Cortex of kidney (tissue), 1 donor: ENCODE measurements at places on chromosomes 3 and 15.

DNA sequence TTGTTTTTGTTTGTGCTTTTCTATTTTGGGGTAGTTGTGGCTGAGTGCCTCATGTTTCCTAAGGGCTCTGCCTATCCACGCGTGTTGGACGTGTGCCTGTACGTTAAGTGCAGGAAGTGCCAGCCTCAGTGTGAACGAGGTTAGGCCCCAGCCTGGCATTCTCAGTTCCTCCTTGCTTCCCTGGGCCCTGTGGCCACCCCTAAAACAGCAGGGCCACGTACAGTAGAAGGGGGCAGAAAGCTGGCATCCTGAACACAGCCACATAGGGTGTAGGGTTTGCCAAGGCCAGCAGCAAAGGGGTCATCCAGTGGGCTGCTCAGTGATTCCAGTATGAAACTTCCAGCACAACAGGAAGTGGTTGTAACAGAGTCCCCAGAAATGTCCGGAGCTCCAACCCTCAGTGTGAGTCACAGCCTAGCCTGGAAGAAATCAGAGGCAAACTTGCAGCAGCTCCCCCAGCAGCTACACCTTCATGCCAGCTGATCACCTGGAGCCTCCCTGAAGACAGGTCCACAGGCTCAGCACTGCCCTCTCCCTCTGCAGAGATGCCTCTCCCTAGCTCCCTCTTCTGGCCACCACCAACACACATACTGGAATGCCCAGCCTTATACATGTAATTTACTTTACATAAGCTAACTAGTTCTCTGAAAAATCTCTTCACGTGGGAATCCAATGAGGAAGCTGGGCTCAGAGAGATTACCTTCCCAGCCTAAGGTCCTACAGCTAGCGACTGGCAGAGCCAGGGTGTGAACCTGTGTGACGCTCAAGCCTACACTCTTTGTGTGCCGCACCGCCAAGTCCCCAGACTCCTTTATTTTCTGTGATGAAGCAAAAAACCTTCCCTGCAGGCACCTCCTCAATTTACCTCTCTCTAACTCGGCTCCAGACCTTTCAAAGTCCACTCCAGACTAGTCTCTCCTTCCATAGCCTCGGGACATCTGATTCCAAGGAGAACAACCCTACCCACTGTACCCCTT, 26.6 kb downstream of the ILDR1 start:
- no peak for DNase-seq

DNA sequence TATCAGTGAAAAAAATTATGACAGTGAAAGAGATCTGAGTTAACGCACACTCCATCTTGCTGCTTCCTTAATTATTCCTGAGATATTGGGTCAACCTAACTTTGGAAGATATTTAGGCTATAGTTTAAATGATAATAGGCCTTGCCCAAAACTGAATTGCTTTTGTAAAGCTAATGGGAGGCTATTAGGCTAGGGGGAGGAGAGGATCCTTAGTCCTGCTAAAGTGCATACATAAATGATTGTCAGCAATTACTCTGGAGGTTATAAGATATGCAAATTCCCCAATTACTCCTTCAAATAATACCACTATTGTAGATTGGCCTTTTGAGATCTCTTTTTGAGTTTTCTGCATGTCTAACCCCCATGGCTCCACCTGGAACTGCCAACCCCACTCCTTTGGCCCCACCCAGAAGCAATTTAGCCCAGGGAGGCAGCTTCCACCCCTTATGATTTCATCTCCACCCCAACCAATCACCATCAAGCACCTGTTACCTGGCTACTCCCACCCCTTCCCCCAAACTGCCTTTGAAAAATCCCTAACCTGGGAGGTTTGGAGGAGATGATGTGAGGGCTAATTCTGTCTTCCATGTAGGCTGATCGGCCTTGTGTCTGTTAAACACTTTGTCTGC, 509.3 kb upstream of the TGFBR2 start:
- no peak for DNase-seq

DNA sequence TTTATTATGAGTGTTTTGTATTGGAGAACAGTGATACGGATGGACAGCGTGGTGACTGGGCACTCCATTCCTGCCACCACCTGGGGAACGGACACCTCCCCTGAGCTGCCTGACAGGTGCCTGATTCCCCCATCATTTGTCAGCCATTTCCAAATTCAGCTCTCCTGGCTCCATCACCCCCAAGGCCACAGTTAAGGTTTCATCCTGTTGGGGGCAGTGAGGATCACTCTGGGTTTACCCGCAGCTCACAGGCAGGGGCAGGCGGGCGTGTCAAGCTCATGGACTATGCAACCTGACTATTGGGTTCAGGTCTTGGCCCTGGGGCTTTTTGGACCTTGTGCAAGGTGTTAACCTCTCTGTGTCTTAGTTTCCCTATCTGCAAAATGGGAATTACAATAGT, 76.3 kb downstream of the RAB11A start:
- no peak for DNase-seq

DNA sequence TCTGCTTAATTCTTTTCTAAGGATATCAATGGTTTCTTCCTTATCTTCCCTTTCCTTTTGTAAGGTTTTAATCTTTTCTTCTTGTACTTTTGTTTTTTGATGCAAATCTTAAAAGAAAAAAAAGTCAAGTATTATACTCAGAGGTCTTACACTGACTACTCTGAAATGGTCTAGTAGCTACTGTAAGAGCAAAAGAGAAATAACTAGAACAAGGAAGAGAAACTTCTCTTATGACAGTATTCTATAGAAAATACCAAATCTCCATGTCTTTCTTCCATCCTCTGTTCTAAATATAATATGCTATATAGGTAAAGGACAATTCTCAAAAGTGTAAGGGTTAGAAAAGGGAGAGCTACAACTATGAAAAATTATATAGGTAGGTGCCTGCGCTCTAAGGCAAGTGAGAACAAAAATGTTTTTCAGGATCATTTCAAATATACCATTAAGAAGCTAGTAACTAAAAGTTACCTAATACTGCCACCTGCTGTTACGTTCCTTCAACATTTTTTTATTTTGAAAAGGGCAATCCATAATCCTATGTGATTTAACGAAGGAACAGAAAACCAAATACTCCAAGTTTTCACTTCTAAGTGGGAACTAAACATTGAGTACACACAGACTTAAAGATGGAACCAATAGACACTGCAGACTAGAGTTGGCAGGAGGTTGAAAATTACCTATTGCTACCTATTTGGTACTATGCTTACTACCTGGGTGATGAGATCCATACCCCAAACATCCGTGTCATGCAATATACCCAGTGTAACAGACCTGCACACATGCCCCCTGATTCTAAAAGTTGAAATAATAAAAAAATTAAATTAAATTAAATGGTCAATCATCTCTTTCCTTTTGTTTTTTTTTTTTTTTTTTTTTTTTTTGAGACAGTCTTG, 36.7 kb downstream of the CIP2A start:
- DNase-seq: no peak

GRCh38 chr3:125057186-125057850, 1.5 kb upstream of the HEG1 start:
- DNase-seq: no peak

- DNase-seq: no peak
Observed at GRCh38 chr15:41809526-41810220, 18.2 kb upstream of the JMJD7 start.

DNA sequence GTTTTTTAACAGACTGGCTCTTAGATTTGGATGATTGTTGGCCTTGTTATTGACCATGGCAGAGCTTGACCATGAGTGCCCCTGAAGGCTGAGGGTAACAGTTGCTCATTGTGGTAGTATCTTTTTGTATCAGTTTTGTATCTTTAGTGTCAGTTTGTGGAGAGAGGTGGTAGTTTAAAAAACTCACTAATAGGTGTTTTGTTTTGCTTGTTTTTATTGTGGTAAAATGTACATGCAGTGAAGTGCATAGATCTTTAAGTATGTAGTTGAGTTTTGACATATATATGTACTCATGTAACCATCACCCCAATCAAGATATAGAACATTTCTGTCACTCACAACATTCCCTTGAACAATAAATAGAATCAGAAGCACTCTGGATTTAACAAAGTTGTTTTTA, 9.8 kb downstream of the GMPS start:
- DNase-seq: no peak

DNA sequence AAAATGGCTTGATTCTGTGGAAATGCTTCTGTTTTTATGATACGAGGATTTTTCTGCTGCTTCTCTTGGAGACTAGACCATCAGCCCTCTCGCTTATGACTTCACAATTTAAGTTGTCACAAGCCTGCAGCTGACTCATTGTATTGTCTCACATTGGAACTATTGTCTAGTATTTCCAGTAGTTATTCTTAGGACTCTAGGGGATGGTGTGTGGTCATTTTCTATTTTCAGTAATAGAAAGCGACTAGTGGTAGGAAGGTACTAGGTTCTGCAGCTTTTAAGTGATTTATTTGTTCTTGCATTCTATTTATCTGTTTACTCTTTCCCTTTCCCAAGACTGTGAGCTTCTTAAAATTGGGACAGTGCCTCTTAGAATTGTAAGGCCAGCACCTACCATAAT, 66.3 kb upstream of the CRTC3 start:
- no peak for DNase-seq

DNA sequence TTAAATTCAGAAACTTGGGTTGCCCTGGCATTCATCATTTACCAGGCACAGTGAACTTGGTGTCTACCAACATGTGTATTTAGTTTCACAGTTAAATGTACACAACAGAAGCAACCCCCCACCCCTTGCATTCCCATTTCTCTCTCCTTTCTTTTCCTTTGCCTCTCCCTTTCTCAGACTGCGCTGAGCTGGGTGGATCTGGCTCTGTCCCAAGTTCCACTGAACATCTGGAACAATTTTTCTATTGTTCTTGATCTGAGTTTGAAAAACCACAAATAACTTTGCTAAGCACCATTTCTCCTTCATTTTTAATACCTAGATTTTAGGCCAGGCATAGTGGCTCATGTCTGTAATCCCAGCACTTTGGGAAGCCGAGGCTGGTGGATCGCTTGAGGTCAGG, 242.2 kb downstream of the ABHD5 start:
- no peak for DNase-seq

GRCh38 chr15:40789119-40789518, 17.8 kb upstream of the ZFYVE19 start:
- no peak for DNase-seq

GRCh38 chr3:41603807-41604206, 358.1 kb downstream of the ULK4 start:
- DNase-seq: no peak

DNA sequence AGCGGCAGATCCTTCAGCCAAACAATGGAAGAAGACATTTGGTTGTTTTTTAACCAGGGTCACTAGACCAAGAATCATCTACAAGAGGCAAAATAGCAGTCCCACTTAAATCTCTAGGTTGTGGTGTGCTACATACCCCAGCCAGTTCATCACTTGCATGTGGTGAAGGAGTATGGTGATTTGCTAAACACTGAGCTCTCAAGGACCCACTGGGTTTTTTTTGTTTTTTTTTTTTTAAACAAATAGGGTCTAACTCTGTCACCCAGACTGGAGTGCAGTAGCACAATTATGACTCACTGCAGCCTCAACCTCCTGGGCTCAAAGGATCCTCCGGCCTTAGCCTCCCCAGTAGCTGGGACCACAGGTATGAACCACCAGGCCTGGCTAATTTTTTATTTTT, 508.0 kb downstream of the FOXP1 start:
- no peak for DNase-seq

GRCh38 chr3:185727873-185728272, 97.0 kb downstream of the IGF2BP2 start:
- DNase-seq: no peak

- no peak for DNase-seq
Observed at GRCh38 chr3:123373474-123373987, 75.4 kb downstream of the ADCY5 start.

DNA sequence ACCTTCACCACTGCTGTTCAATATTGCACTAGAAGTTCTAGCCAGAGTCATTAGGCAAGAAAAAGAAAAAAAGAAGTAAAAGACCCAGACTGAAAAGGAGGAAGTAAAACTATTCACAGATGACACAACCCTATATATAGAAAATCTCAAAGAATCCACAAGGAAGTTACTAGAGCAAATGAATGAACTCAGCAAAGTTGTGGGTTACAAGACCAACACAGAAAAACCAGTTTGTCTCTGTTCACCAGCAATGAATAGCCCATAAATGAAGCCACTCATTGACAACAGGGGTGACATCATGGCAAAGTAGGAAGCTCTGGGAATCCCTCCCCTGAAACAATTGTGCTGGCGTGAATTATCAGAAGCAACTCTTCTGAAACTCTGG, 4.6 kb downstream of the CFAP100 start:
- DNase-seq: no peak

DNA sequence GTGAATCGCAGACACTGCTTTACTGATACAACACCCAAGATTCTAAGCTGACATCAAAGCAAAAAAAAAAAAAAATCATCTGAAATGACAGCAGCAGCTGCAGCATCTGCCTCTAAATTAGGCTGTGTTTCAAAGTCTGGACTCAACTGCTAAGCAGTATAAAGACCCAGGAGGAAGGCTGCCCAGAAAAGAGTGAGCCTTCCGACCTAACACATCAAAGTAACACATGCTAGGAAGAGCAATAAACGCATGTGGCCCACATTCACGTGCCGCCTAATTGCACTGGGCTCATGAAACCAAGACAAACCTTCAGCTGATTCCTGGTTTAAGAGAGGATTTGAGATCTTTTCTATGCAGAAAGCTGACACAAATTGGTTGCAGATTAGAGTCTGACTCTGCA, 317.1 kb downstream of the ZIC4 start:
- DNase-seq: no peak

DNA sequence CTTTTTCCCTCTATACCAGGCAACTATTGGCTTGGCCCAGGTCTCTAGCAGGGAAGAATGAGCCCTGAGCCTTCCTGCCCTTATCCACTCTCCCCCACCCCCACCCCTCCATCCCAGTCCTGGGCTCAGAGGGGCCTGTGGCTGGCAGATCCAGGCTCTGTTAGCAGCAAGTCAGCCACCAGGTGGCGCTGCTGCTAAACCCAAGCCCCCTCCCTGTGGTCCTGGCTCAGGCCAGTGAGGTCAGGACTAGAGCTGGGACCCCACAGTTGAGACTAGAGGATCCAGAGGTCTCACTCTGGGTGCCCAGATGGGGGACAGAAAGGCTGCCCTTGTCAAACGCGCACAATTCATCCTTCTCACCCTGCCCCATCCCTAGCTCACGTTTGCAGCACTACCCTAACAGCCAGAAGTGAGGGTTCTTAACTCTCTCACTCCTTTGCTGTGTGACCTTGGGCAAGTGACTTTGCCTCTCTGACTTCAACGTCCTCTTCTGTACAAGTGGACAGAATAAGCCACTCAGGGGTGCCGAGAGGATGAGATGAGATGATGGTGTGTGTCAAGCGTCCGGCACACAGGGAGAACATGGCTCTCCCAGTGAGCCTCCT, 46.8 kb upstream of the SLC6A1 start:
- DNase-seq: no peak
